ENCODE measurements at places on chromosomes 12 and 14. TPM values are rescaled to one million over a fixed set of nuclear protein-coding genes. Genes with fewer than 3 reads are reported as not detected.

Gene PZP
- not detected for total RNA-seq

Gene SLC17A8
- not detected for total RNA-seq

Gene ANO2
- total RNA-seq: not detected

Gene SYNDIG1L
- total RNA-seq: not detected

Gene HCAR3
- total RNA-seq: not detected

Gene TEX22
- total RNA-seq: 3.4 TPM

DNA sequence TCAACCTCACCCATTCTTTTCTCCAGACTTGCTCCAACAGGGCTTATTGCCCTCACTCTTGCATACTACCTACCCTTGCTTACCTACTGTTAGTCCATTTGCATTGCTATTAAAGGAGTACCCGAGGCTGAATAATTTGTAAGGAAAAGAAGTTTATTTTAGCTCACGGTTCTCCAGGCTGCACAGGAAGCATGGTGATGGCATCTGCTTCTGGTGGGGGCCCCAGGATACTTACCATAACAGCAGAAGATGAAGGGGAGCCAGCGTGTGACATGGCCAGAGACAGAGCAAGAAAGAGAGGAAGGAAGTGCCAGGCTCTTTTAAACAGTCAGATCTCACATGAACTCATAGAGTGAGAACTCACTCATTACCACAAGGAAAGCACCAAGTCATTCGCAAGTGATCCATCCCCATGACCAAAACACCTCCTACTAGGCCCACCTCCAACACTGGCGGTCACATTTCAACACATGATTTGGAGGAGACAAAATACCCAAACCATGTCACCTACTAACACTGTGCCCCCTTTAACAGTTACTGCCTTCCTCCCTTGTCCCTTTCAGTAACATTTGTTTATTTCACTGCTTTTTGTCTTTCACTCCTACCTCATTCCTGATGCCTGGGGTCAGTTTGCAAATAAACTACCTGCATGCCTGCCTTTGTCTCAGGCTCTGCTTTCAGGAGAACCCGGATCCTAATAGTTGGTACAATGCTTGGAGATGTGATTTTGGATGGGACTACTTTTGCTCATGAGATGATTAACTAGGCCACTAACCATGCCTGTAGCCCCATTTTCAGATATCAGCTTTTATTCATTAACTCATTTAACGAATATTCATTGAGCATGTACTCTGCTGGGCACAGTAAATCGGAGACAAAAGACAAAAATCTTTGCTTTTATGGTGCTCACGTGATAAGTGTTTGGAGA, 41.6 kb upstream of the CSRP2 start:
- no peak for DNase-seq
- H3K4me3 ChIP-seq: no peak overlapping the region
- H3K27ac ChIP-seq: no peak overlapping the region
- H3K4me1 ChIP-seq: peaks cover 7% of the 10 kb centered on the region

GRCh38 chr12:117300174-117300573, 61.3 kb downstream of the NOS1 start:
- no peaks in the 10 kb centered on the region for H3K27me3 ChIP-seq
- H3K4me1 ChIP-seq: no peaks in the 10 kb centered on the region
- no peaks in the 10 kb centered on the region for H3K36me3 ChIP-seq
- no peak for DNase-seq
- no peak overlapping the region for H3K4me3 ChIP-seq
- H3K27ac ChIP-seq: no peak overlapping the region

GRCh38 chr12:78703820-78704525, 160.6 kb upstream of the SYT1 start:
- no peaks in the 10 kb centered on the region for H3K4me1 ChIP-seq
- no peak for DNase-seq
- H3K27ac ChIP-seq: no peak overlapping the region
- H3K36me3 ChIP-seq: no peaks in the 10 kb centered on the region

DNA sequence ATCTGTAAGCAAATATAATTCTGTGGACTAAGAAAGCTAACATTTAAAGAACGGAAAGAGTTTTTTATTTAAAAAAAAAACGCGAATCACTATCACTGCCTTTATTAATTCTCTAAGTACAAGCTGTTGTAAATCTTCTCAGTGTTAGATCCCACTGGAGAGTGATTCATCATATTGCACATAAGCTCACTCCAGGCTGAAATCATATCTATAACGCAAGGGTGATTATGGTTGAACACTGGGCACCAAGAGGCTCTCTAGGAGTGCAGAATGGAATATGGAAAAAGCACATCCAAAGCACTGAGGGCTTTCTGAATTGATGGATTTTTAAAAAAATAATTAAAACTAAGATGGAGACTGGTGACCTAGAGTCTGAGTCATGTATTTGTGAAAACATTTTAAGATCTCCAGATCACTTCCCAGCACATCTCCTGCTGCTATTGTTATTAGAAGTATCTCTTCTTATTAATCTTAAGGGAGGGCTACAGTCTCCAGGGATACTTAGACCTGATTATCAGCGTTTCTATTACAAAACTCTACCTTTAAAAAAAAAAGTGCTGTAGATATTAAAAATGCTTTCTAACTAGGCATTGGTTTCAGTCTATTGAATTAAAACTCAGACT, 1106.8 kb downstream of the AACS start:
- H3K36me3 ChIP-seq: no peaks in the 10 kb centered on the region
- no peak overlapping the region for H3K27ac ChIP-seq
- no peaks in the 10 kb centered on the region for H3K27me3 ChIP-seq
- DNase-seq: no peak
- H3K4me1 ChIP-seq: no peaks in the 10 kb centered on the region

DNA sequence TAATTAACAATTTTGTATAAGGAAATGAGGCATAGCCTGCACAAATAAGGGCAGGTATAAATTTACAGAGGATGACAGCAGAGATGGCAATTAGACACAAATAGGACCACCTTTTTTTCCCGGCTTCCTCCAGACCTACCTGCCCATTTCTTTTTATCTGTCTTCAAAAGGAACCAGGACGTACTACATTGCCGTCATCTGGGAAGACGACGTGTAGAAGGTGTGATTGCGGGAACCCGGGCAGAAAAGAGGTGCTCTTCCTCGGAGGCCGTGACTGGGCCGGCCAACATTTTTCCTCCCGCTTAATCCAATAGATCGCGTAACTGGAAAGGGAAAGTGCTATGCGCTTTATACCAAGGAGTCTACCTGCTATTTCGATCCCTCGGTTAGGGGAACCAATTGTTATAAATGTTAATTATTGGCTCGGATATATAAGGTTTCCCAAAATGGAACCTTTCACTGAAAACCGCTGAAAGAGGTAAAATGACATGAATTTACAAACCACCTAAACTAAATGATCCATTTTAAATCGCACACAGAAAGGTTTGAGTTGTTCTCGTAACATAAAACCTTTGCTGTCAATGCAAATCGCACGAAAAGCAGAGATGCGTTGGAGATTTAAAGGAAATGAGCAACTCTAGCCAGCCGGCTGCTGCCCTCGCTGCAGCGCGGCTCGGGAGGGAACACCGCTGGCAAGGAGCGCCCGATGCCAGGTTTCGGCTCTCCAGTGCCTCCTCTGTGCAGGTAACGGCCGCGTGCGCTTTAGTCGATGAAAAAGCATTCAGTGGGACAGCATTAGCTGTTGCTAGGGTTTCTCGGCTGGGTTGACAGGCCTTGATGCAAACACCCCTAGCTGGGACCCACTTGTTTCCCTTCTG, 2.8 kb upstream of the SIX1 start:
- no peak for DNase-seq
- H3K27ac ChIP-seq: peak overlapping the region; percentile 11
- peaks cover 93% of the 10 kb centered on the region for H3K27me3 ChIP-seq
- peak overlapping the region; percentile 19 for H3K4me3 ChIP-seq

GRCh38 chr12:67621926-67622325, 26.6 kb upstream of the DYRK2 start:
- H3K27ac ChIP-seq: no peak overlapping the region
- no peaks in the 10 kb centered on the region for H3K36me3 ChIP-seq
- H3K27me3 ChIP-seq: no peaks in the 10 kb centered on the region
- DNase-seq: no peak
- no peak overlapping the region for H3K4me3 ChIP-seq

DNA sequence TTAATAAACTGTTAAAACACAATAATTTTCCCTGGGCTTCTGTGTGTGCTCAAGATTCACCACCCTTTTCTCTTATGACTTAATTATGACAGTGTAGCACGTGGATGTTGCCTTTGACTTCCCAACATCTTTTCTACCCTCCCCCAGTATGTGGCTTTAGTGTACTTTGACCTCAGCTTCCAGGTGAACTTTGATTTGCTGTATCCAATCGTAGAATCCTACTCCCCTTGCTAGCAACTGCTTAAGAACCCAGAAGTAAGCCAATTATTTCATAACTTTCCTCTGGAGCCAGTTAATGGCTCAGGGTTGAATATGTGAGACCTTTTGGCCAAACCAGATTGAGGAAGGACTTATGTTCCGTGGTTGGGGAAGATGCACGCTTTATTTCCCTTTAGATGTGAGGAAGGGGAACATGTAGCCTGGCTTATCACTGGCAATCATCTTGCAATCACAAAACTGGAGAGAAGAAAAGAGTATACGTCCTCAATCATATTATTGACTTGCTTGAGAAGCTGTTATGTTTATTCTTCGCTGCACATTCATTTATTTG, 259.6 kb upstream of the ATP2B1 start:
- no peak overlapping the region for H3K4me3 ChIP-seq
- H3K27ac ChIP-seq: no peak overlapping the region
- DNase-seq: no peak
- no peaks in the 10 kb centered on the region for H3K27me3 ChIP-seq

GRCh38 chr12:12877781-12878455, 13.4 kb upstream of the GPRC5A start:
- H3K4me3 ChIP-seq: no peak overlapping the region
- peaks cover 19% of the 10 kb centered on the region for H3K27me3 ChIP-seq
- no peak for DNase-seq
- no peak overlapping the region for H3K27ac ChIP-seq
- H3K4me1 ChIP-seq: peaks cover 18% of the 10 kb centered on the region

DNA sequence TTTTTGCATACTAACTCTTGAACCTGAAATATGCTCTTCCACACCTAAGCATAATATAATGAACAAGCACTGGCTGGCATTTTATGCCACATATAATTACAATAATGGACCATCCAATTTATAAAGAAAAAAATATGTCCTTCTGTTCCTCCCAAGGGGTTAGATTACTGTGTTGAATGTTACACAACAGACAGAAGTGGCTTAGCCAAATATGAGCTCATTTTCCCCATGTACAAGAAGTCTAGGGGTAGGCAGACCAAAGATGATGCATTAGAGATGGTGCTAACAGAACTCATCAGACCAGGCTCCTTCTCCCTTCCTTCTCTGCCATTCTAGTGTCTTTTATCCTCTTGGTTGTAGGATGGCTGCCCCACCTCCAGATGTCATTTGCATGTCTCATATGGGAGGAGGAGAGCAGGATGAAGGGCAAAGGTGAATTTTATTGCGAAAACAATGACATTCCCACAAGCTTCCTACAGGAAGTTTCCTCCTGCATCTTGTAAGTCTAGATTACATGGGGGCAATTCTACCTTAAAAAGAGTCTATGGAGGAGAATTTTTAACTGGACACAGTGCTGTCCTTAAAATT, 43.9 kb upstream of the SLC2A13 start:
- H3K27ac ChIP-seq: no peak overlapping the region
- no peaks in the 10 kb centered on the region for H3K4me1 ChIP-seq
- peaks cover 28% of the 10 kb centered on the region for H3K27me3 ChIP-seq
- no peak overlapping the region for H3K4me3 ChIP-seq
- no peak for DNase-seq
- no peaks in the 10 kb centered on the region for H3K36me3 ChIP-seq

DNA sequence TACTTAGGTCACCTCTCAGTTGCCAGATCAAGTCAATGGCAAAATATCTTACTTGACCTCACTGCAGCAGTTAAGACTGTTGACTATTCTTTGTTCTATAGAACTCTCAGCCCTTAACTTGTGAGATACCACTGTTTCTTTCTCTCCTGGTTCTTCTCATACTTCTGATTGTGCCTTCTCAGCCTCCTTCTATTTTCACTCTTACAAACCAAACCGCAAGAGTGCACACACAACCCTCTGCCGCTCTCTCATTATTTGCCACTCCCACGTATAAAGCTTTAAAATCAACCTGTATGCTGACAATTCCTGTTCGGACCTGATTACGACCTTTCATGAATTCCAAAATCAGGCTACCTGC, 4.5 kb downstream of the E2F7 start:
- no peaks in the 10 kb centered on the region for H3K27me3 ChIP-seq
- H3K4me1 ChIP-seq: peaks cover 39% of the 10 kb centered on the region
- DNase-seq: no peak
- H3K36me3 ChIP-seq: peaks cover 60% of the 10 kb centered on the region
- H3K27ac ChIP-seq: no peak overlapping the region

DNA sequence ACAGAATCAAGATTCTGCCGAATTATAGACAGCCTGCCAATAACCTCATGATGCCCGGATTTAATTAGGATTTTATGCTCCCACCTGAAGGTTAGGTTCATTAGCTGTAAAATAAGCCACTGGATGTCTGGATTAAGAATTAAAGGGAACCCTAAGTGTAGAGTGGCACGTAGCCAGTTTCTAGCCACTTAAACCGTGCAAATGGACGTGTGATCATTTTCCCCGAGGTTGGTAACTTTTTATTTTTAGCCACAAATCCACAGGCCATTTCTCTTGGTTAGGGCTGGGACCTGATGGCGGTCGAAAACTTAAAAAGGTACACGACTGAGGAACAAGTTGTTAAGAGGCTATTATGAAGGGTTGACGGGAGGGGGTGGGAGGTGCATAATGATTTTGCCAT, 127.3 kb upstream of the TMPO start:
- H3K4me1 ChIP-seq: peaks cover 2% of the 10 kb centered on the region
- no peak for DNase-seq
- no peak overlapping the region for H3K27ac ChIP-seq

GRCh38 chr12:102596031-102596430, 115.7 kb upstream of the IGF1 start:
- no peak overlapping the region for H3K4me3 ChIP-seq
- no peaks in the 10 kb centered on the region for H3K4me1 ChIP-seq
- peaks cover 7% of the 10 kb centered on the region for H3K27me3 ChIP-seq
- no peaks in the 10 kb centered on the region for H3K36me3 ChIP-seq
- no peak overlapping the region for H3K27ac ChIP-seq

- DNase-seq: no peak
- peaks cover 36% of the 10 kb centered on the region for H3K36me3 ChIP-seq
- no peak overlapping the region for H3K4me3 ChIP-seq
- no peaks in the 10 kb centered on the region for H3K4me1 ChIP-seq
Measured at GRCh38 chr12:67338426-67338825, 69.3 kb downstream of the CAND1 start.

DNA sequence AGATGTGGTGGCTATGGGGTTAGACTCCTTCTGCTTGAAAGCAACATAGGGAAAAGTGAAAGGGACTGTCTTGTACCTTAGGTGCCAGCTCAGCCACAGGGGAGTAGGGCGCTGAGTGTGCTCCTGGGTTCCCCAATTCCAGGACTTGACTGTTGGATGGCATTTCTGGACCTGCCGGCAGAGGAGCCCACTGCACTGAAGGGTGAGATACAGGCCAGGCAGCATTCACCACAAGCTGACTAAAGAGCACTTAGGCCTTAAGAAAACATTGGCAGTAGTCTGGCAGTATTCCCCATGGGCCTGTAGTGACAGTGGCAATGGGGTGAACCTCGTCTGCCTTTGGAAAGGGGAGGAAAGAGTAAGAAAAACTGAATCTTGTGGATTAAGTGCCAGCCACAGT, 67.1 kb upstream of the TMTC2 start:
- no peaks in the 10 kb centered on the region for H3K27me3 ChIP-seq
- H3K4me3 ChIP-seq: no peak overlapping the region
- H3K27ac ChIP-seq: no peak overlapping the region
- no peaks in the 10 kb centered on the region for H3K4me1 ChIP-seq
- no peaks in the 10 kb centered on the region for H3K36me3 ChIP-seq

Data from activated CD8-positive, alpha-beta memory T cell treated with anti-CD3 and anti-CD28 coated beads, Interleukin-2, amount 10 ng/mL, durations not matched to agents 7 days and 5 days (primary cell).